ENCODE measurements at places on chromosomes 1 and 21.

DNA sequence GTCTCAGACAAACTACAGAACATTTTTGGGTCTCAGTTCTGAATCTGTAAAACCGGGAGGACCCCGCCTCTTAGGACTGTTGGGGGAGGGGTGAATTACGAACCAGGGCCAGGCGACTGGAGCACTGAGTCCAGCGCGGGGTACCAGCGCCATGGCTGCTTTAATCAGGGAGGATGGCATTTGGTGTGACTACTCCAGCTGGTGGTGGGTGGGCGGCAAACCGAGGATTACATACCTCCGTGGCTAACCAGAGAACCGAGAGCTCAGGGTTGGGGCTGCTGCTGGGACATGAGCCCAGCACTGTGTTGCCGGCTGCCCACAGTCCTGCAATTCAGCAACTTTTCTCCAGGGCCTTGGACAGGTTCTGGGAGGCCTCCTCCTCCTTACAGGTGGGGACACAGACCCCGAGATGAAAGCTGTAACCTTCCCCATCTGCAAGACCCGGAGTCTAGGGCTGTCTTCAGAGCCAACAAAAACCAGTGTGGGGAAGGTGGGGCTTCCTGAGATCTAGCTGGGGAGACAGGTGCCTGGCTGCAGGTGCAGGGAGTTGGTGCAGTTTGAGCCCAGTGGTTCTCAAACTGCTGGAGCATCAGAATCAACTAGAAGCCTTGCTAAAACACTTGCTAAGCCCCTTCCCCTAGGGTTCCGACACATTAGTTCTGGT, 273.5 kb downstream of the FOXD2 start:
- no peak for DNase-seq

DNA sequence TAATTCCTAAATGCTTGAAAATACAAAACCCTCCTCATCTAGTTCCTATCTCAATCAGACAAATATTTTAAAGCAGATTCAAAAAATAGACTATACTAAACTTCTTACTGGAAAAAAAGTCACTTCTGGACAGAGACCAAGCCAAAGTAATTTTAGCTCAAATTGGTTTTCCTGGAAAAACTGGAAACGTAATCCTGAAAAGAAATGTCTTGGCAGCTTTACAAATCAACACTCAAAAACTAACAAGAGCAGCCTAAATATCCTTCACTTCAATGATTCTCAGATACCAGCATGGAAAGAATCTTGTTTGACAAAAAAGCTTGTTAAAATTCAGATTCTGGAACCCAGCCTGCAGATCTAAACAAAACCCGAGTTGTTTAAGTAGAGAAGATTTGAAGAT, 9.1 kb upstream of the GPR88 start:
- no peak for DNase-seq

DNA sequence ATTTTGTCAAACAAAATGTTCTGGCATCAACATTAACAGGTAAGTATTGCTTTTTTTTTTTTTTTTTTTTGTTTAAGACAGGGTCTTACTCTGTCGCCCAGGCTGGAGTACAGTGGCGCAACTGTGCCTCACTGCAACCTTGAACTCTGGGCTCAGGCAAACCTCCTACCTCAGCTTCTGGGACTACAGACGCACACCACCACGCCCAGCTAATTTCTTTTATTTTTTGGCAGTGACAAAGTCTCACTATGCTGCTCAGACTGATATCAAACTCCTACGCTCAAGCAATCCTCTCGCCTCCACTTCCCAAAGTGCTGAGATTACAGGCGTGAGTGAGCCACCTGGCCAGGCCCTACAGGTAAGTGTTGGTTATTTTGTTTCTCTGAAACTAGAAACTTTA, 2.4 kb downstream of the TUT4 start:
- DNase-seq: no peak

GRCh38 chr1:37995751-37996345, 6.0 kb upstream of the SF3A3 start:
- no peak for DNase-seq

GRCh38 chr1:204652497-204652896, 33.0 kb downstream of the LRRN2 start:
- no peak for DNase-seq

DNA sequence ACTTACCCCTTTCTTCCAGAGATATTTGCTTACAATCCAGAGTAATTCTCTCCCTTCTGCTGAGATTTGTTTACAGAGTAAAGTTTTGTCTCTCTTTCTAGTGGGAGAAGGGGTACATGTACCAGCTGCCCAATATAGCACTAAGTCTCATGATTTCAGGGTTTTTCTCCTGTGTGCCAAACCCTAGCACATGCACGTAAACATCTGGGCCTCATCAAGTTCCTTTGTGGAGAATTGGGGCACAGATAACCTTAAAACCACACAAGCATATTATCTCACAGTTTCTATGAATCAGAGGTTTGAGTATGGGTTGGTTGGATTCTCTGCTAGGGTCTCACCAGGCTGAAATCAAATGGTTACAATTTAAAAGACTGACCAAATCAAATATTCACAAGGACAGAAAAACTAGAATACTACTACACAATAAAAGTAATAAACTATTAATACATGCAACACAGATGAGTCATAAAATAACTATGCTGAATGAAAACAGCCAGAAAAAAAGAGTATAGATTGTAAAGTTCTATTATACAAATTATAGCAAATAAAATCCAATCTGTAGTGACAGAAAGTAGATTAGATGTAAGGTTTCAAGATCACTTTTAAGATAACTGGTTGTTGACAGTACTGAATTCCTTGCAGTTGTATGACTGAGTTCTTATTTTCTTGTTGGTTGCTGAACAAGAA, 347.4 kb upstream of the PTBP2 start:
- no peak for DNase-seq

DNA sequence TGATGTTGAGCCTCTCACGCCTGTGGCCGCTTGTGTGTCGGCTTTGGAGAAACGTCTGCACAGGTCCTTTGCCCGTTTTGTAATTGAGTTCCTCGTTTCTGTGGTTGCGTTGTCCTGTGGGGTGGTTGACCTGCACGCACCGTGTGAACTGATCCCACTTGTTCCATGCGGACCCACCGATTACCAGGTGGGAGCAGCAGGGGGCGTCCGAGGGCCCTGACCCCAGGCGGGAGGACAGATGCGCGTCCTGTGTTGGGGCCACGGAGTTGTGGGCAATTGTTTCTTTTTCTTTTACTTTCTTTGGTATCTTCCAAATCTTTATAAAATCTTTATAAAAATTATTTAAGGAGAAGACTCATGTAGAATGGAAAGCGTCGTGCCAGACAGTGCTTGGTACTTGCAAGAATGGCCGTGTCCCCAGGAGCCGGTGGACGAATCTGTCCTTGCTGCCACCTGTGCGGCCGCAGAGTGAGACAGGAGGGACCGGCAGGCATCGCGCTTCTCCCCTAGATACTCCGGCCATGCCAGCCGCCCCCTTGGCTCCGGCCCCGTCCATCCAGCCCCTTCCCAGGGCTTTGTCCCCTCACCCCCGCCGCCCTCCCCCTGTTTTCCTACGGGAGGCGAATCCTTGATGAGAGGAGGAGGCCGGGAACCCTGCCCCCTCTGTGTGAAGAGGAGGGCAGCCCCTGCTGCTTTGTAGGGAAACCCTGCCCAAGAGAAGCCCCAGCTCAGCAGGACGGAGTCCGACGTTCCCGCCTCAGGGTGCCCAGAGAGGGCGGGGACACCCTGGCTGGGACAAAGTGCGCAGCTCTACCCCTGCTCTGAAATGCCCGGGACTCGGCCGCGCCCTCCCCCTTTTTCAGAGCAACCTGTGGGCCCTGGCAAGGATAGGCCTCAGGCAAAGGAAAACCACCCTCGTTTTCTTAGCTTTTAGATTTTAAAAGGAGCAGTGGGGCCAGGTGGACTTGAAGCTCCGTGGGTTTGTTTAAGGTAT, 41.7 kb downstream of the PRKCZ start:
- DNase-seq: no peak

- DNase-seq: peak; percentile 87
Measured at GRCh38 chr1:6460301-6461050, 5.5 kb downstream of the TNFRSF25 start.

DNA sequence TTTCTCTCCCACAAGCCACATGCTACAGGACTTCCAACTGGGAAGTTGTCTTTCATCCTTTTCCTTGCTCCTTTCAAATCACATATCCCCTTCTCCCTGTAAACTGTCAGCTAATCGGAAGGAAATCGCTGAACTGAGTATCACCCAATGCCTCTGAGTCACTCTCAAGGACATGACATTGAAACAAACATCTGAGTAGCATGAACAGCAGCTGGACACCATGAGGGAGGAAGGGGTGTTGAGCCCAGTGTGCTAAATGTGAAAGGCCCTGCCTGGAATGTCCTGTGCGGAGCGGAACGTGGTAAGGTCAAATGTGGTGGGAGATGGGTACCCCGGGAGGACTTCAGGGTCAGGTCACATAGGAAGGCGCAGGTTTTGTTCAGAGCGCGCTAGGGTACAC, at the start of gene OR2AJ1:
Gene OR2AJ1 (plus strand): TSS at position 22 of the 400 bp plus-strand sequence. CDS start 8,880 bp downstream, outside the sequence.
- DNase-seq: no peak

All from stimulated activated CD8-positive, alpha-beta memory T cell treated with anti-CD3 and anti-CD28 coated beads, Interleukin-4, amount 100 ng/mL, for 4 hours (primary cell).